ENCODE measurements at places on chromosomes 12 and 14.

DNA sequence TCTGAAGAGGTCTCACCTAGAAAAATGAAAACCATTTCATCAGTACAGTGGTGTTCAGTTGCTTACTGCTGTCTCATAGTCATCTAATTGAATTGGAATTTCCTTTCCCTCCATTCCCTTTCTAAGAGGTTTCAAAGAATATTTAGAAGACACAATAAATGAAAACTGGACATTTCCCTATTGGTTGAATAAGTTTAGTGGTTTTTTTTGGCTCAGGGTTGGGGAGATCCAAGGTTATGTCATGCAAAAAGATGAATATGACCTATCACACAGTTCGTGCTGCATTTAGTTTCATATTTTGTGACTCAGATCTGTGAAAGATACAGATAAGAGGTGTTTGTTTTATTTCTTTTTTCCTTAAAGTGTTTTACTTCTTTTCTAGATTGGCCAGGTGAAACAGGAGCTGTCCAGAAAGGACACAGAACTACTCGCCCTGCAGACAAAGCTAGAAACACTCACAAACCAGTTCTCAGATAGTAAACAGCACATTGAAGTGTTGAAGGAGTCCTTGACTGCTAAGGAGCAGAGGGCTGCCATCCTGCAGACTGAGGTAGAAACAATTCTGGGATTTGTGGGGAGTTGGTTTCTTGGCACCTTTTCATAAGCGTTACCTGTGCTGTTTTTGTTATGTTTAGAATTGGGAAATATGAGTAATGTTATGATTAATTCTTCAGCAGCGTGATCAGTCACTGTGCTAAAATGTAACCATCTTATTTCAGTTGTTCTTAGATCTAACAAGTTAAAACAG, 124.6 kb downstream of the ERC1 start:
- DNase-seq: no peak

- no peak for DNase-seq
Measured at GRCh38 chr12:52964556-52965336, 15.8 kb downstream of the KRT18 start.

DNA sequence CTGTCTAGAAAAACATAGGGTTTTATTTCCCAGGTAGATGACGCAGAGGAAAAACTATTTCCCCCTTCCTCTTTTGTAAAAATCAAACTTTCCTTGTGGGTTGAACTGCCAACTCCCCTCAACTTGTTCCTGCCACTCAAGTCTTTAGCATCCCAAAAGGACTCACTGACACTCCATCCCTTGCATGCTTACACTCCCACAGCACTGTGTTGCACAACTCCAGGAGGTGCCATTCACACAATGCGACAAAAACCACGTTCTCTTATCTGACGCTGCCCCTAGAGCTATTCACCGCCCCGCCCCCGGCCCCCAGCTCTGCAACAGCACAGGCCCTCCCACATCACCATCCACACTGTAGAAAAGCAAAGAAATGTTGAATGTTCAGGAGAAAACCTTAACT, 16.9 kb upstream of the STON2 start:
- DNase-seq: no peak

GRCh38 chr14:51444353-51445000, 204.4 kb downstream of the TMX1 start:
- DNase-seq: no peak

GRCh38 chr12:128088926-128089325, 178.0 kb upstream of the TMEM132C start:
- DNase-seq: no peak

- DNase-seq: no peak
Measured at GRCh38 chr12:72612171-72612570, 340.0 kb downstream of the TRHDE start.

DNA sequence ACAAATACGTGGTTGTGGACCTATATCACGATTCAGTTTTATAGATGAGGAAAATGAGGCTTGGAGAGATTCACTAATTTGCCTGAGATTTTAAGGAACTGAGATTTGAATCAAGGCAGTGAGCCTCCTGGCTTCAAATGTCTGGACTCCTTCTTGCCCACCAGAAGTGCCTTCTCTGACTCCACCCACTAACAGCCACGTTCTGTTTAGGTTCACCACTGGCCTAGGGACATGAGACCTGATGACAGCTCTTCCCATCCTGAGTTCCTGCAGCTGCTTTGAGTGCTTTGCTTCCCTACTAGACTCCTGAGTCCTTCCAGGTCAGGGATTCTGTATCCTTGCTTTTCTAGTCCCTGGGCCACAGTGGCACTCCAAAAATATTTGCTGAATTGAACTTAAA, 57.1 kb downstream of the PLBD1 start:
- no peak for DNase-seq

DNA sequence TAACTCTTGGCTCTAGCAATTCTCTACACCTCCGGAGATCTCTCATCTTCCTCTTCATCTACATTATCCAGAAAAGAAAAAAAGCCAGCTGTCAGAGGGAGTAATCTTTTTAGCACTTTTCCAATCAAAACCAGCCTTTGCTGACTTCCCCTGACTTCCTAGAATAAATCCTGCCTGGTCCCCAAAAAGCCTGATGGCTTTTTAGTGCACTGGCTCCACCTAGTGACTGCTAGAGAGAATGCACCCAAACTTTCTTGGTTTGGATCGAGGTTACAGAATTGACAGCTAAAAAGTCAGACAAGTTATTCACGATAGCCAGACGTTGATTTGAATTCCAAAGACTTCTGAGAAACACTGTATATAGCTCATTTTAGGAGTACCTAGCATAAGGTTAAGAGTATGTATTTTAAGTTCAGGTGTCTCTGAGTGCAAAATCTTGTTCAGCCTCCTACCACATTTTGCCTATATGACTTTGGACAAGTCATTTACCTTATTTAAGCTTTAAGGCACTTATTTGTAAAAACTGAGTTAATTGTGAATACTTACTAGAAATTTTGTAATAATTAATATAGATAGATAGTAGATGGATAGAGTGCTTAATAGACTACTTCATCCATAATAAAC, 185.7 kb upstream of the GRIN2B start:
- DNase-seq: peak; percentile 4

- no peak for DNase-seq
Measured at GRCh38 chr14:63752449-63753169, 24.7 kb upstream of the SGPP1 start.

- DNase-seq: no peak
Measured at GRCh38 chr12:120261951-120262851, 3.3 kb downstream of the PXN start.

DNA sequence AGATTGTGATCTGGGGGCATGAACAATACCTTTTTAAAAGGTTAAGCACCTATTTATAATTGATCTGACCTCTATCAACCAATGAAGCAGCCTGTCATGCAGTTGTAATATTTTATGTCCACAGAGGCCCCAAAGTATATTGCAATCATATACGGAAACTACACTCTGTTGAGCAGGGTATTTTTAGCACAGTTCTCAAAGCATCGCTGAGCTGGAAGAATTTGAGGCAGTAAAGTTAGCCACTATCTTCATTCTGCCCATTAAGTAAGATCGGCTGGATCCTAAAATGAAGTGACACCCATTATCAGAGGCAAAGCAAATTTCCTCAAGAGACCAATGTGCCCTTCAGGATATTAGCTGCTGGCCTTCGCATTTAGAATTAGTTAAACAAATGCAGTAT, 47.7 kb upstream of the GRIP1 start:
- no peak for DNase-seq

DNA sequence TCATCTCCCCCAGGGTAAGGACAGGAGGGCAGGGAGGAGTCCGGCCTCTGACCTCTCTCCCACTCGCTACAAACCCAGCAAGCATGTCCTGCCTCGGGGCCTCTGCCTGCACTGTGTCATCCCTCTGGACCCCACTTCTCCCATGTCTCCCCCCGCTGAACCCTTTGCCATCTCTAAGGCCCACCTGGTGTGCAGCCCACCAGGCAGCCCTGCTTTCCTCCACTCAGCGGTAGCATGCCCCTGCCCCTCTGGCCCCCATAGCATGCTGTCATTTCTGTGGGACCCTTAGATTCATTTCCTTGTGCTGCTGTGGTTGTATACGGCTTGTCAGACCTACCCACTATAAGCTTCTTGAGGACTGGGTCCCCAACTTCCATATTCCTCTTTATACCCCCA, 17.7 kb downstream of the PAPLN start:
- no peak for DNase-seq

DNA sequence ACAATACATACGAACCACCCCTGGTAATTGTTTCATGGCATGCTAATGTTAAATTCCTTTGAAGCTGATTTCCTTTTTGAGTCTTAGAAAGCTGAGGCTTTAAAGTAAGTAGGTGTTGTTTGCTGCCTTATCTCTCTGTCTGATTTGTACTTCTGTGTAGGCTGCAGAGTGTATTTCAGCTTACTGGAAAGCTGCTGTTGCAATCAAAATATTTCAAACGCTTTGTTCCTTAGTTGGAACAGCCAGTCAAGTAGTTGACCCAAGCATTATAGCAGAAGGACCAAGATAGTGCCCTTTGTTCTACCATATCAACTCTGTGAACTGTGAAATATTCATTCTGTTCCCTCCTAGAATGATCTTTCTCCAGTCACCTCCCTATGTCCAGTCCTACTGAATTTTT, 3.1 kb downstream of the PKP2 start:
- DNase-seq: no peak

- no peak for DNase-seq
Measured at GRCh38 chr12:110280392-110280778, 662 bp upstream of the ATP2A2 start.

- DNase-seq: no peak
Measured at GRCh38 chr14:51865953-51866747, 5.7 kb downstream of the GNG2 start.

- no peak for DNase-seq
Measured at GRCh38 chr12:42779186-42779859, 189.8 kb upstream of the PRICKLE1 start.

- DNase-seq: peak; percentile 56
Measured at GRCh38 chr12:990661-991349, at the start of gene ERC1. Gene ERC1, plus strand, starts transcription at chr12:991223. Its CDS starts 36,681 bp downstream, at chr12:1027904.

DNA sequence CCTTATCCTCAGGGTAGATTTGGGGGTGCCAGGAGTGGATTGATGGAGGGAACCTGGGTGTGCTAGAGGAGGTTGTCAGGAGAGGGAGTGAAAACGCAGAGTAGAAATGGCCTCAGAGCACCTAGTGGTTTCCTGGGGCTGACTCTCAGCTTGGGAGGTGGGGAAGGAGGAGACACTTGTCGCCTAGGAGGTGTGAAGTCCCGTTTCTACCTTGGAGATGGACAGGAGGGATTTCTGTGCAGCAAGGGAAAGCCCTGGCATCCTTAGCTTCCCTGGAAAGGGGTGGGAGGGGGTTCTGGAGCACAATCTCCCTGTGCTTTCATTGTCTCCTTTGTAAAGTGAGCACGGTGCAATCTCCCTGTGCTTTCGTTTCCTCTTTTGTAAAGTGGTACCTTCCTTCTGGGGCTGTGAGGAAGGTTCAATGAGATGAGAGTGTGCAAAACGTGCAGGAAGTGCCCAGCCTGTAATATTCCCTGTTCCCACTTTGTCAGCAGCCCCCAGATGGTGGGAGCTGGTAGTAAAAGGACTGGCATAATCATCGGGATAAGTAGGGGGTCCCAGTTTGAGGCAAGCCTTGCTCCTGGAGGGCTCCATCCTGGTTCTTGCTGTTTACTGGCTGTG, 1.6 kb downstream of the OAS3 start:
- DNase-seq: no peak

DNA sequence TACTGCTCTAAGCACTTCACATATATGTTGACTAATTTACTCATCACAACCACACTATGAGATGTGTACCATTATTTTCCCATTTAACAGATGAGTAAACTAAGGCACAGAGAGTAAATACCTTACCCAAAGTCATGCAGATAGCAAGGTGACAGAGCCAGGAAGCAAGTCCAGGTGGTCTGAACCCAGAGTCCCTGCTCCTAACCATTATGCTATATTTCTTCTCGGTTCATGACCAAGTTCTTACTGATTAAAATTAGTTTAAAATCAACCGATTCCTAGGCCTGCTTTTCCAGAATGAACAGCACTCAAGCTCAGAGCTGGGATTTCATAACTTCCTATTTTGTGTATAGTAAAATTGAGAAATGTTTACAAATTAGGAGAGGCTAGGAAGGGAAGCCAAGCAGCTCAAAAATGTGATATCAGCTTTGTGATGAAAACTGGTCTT, 85.5 kb upstream of the EGLN3 start:
- DNase-seq: no peak

DNA sequence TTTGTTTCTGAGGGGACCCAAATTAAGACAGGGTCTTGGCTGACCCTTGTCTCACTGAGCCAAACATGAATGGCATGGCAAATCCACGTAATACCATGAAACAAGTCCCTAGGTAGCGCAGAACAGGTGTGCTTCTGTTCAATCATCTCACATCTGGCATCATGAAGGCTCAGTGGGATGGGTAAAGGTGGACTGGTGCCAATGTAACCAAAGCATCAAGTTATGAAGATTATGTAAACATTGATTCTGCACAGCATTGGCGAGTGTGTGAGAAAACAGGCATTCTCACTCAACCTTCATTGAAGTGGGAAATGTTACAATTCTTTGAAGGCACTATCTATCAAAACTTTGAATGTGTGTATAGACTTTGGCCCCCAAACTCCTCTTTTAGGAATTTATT, 41.9 kb downstream of the PTGER2 start:
- DNase-seq: peak; percentile 93

DNA sequence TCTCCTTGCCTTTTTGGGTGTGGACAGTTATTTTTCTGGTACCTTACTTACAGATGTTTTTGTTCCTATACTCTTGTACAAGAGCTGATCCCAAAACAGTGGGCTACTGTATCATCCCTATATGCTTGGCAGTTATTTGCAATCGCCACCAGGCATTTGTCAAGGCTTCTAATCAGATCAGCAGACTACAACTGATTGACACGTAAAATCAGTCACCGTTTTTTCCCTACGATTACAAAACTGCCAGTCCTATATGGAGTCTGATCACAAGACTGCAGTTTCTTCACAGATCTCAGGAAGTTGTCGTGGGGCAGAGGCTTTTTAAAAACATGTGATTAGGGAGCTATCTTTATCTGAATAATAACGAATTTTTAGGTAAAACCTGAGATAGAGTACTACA, 1.3 kb downstream of the LYSET start:
- DNase-seq: no peak

- DNase-seq: peak; percentile 95
Measured at GRCh38 chr12:103742349-103742932, 98.6 kb downstream of the NT5DC3 start.

DNA sequence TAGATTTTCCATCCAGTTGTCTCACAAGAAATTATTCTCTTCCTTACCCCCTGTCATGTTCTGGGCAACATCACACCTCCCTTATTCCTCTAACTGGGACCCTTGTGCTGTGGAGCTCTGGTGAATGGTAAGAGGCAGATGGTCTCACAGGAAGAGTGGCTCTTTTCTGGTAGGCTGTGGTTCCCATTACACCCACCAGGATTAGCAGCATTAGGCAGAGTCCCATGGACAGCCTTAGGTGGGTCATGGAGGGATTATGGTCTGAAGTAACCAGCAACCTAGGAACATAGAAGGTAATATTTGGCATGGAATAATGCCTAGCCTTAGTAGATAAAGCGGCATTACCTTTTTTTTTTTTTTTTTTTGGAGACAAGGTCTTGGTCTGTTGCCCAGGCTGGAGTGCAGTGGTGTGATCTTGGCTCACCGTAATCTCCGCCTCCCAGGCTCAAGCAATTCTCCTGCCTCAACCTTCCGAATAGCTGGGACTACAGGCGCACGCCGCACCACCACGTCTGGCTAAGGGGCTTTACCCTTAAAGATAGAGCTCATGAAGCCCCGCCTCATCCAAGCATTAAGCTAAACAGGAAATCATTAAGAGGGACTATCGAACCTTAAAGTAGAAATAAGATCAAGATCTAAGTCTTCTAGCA, 4.0 kb downstream of the C14orf119 start:
- peak; percentile 85 for DNase-seq
